ENCODE measurements at places on chromosomes 1 and 21.

- no peak for DNase-seq
Observed at GRCh38 chr1:86146566-86146965, 10.0 kb downstream of the COL24A1 start.

GRCh38 chr1:112322018-112322417 is 74.0 kb upstream of the CTTNBP2NL start:
- no peak for DNase-seq

DNA sequence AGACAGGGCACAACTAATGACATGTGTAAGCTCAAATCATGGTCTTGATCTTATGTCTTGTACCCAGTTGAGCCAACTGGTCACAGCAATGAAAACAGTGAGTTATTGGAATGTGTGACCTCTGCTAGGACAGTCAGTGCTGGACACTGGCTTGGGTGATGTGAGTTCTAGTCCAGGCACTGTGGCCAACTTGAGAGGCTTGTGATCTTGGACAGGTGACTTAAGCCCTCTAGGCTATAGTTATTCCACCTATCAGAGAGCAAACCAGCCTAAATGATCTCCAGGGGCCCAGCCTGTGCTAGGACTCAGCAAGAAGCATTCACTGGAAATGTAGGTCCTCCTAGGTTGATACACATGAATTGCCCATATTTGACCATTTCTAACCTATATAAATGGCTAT is 1.1 kb downstream of the KCNE2 start:
- no peak for DNase-seq

- DNase-seq, result no peak
Observed at GRCh38 chr1:196609370-196609737, 1.1 kb upstream of the KCNT2 start.

GRCh38 chr21:38365521-38365920 is 108.7 kb downstream of the KCNJ15 start:
- no peak for DNase-seq

GRCh38 chr1:25208092-25208491 is 24.2 kb downstream of the SYF2 start:
- no peak for DNase-seq

GRCh38 chr1:19725606-19726005 is 60.9 kb downstream of the HTR6 start:
- no peak for DNase-seq

GRCh38 chr1:43743206-43743605 is 35.9 kb downstream of the ST3GAL3 start:
- DNase-seq, result no peak

GRCh38 chr21:39153842-39154241 is 29.4 kb downstream of the PSMG1 start:
- DNase-seq, result no peak

- peak; percentile 29 for DNase-seq
Observed at GRCh38 chr1:181159451-181160140, 71.1 kb downstream of the IER5 start.

DNA sequence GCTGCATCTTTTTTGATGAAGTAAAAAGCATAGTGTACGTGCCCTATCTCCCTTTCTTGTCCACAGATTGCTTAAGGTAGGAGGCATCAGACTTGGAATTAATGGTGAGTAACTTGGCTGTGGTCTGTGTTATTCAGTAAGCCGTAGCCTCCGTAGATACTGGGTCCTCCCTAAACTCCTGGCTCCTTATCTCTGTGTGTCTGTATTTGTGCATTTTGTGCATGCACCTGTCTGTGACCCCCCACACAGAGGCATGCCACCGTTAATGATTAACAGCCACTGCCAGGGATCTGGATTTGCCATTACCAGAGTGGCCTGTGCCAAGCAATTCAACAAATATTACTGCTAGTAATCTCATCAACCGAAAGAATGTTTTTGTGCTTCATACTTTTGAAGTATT is 31.9 kb downstream of the MAP3K21 start:
- no peak for DNase-seq

DNA sequence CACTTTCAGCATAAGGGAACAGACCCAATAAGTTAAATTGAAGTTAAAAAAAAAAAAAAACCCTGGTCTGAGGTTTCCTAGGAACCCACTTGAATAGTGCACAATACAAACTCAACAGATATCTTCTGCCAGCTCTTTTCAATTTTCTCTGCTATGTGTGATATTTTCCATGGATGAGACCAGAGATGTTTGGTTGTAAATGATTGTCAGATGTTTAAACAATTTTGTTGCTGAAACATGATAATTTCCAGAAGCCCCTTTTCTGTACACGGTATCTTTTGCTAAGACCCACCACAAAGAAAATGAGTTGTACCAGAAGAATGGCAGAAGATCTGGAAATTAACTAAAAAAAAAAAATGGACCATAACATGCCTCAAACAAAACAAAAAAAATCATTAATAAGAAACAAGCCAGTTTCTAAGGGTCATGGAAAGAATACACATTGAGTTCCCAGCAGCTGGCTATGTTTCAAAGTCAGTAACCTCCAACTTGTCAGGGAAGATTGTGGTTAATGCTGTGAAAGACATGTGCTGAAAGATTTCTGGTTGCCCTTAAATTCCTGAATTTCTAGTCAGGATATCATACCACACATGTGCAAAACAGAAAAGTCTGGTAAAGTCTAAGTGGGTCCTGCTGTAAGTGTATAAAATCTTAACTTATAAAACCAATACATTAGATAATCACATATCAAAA is 35.6 kb upstream of the MGST3 start:
- DNase-seq, result no peak

- DNase-seq, result no peak
Observed at GRCh38 chr1:189605226-189605625, 872.4 kb downstream of the BRINP3 start.

DNA sequence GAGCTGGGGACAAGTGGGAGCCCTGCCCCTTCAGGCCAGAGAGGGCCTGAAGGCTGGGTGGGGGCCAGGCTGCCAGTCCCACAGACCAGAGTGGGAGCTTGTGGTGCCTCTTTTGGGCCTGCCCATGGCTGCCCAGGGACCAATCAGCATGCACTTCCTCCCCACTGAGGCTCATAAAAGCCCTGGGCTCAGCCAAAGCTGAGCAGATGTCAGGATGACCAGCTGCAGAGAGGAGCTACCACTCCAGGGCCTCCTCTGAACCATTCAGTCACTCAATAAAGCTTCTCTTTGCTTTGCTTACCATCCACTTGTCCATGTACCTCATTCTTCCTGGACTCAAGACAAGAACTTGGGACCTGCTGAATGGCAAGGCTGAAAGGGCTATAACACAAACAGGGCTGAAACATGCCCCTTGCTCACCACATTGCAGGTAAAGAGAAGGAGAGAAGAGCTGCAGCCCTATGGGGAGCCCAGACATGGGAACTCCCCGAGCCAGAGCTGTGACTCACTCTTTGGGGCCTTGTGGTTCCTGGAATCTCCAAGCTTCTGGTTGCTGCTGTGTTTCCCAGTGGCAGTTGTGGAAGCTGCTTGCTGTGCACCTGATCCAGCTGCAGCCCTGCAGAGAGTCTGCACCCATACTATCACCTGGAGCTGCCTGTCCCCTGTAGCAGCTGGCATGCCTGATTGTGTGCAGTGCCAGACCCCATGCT is 82.0 kb downstream of the OLFML3 start:
- DNase-seq, result no peak

GRCh38 chr1:244347942-244348341 is 103.8 kb downstream of the ADSS2 start:
- DNase-seq, result no peak

DNA sequence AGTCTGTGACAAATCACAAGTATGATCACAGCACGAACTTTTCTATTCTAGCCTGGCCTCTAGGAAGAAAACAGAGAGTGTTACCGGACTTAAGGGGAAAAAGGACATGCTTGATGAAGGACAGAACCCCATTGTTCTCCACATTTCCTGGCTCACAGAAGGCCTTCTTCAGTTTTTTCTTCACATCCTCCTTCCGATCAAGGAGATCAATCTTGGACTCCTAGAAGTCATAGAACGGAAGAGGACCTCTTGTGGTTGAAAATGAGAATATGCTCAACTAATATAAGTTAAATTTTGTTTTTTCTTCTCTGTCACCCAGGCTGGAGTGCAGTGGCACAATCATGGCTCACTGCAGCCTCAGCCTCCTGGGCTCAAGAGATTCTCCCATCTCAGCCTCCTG is 30.3 kb downstream of the YARS1 start:
- DNase-seq, result no peak
